PC-9 (cell line): ENCODE measurements at places on chromosomes 16 and 17.

- DNase-seq: no peak
These were observed 209.5 kb downstream of the AATF start for GRCh38 chr17:37158290-37158689.

GRCh38 chr17:80749611-80750010 lies 205.0 kb downstream of the RPTOR start:
- DNase-seq: no peak

DNA sequence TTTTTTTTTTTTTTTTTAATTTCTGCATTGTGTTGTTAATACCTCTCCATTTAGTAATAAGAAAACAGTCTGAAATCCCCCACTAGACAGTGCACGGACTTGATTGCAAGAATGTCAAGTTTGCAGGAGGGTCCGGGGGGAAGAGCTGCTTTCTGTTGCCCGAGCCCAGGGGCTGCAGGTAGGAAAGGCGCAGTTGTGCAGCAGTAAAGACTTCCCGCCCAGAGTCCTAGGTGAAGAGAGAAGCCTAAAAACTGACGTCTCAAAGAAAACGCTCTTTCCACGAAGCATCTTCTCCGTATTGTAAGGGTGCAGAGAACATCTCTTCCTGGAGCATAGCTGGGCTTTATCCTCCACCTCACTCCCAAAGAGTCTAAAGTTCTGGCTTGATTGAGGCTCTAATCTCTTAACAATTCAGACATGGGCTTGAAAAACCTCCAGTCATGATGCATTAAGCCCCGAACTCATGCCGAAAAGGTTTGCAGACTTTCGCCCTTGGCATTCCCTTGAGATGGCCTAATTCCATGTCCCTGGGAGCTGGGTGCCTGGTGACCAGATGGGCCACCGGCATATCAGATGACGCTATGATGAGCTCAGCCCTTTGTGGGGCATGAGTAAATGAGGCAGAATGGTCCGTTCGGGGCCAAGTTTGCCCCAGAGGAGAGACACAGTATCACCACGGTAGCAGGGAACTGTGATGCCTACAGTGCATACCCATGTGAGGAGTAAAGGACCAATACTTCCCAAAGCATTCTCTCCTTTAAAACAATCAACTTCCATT lies 436.2 kb upstream of the ZFHX3 start:
- no peak for DNase-seq

DNA sequence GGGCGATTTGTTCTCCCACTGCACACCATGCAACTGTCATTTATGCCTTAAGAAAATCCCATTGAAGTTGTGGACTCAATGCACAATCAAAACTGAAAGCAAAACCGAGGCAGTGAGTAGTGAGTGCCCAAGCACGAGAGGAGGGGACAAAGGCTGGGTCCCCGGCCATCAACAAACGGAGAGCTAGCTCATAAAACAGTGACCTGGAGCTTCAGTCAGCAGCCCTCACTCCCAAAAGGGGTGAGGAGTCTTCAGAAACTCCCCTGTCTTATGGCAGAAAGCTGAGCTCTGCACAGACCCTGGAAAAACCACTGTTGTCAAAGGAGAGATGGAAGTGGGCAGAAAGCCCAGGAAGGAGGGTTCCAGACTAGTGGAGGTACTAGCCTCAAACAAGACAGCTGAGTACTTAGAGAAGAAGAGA lies 96.9 kb downstream of the ADCY9 start:
- no peak for DNase-seq

DNA sequence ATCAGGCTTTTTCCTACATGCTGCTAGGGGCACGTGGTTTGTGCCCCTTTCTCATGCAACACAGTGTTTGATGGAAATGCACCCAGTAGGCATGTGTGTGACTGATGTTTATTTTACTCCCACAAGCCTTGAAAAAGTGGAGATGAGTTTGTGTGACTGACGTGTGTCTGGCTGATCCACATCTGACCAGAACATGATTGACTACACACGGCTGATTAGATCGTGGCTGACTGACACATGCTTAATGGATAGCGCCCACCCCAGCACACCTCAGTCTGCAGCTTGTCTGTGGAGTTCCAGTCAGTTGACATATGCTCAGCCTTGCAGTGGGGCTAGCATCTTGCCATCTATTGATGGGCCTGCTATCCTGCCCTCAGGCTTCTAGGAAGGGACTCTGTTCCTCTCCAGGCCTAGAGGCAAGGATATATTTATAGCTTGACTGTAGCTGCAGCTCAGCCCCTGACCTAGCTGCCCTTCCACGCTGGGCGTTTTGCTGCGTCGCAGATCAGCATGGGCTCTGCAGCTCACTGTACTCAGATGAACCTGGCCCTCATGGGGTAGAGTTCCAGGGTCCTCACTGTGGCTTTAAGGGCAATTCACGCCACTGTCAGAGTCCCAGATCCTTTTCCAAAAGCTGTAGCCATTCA lies 112.3 kb downstream of the HS3ST2 start:
- DNase-seq: no peak

GRCh38 chr17:72164158-72164739 lies 43.4 kb downstream of the SOX9 start:
- no peak for DNase-seq
